ENCODE measurements at places on chromosomes 2 and 18.

DNA sequence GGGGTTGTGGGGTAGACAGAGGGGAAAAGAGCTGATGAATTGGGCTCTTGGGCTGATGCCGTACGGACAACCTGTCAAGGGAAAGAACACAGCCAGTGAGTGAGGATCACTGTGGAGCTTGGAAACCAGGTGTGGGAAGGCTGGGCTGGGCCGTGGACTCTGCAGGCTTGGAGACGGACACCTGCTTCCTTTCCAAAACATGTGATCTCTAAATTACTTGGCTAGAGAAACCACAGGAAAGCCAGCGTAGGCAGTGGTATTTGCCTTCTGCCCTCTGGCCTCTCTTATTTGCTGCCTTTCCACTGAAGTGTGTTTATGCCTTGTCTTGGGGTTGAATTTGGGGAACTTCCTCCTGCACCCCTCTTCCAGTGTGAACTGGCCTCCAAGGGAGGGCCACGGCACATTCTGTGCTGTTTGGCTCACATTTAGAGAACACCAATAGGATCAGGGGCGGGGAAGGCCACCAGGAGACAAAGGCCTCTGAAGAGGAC lies 267.7 kb downstream of the PRKCE start:
- peak; percentile 53 for DNase-seq

DNA sequence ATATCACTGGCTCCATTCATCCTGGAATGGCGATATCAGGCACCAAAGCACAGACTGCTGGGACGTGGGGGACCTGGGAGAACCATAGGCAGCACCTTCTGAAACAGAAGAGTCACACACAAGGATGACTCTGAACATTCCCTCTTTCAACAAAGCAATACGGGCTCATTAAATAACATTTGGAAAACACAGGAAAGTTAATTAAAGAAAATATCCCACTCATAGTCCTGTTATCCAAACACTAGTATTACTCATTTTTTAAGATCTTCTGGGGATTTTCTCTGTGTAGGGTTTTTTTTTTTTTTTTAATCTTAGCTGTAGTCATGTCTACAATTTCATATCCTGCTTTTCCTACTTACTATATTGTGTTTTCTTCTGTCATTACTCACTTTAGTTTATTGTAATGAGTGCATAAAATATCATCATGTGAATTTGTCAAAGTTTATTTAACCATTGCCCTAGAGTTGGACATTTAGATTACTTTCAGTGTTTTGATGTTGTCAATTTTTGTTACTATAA lies 70.0 kb upstream of the SP3 start:
- DNase-seq = no peak

- no peak for DNase-seq
Measured at GRCh38 chr2:60852282-60852860, 29.0 kb upstream of the REL start.

- no peak for DNase-seq
Measured at GRCh38 chr2:42089340-42089925, 41.6 kb downstream of the PKDCC start.

- peak; percentile 73 for DNase-seq
Measured at GRCh38 chr18:23071285-23071684, 64.0 kb upstream of the CABLES1 start.

- DNase-seq = no peak
Measured at GRCh38 chr2:223048519-223048918, 3.5 kb upstream of the KCNE4 start.

- DNase-seq = no peak
Measured at GRCh38 chr2:17148407-17149145, 369.7 kb downstream of the RAD51AP2 start.

DNA sequence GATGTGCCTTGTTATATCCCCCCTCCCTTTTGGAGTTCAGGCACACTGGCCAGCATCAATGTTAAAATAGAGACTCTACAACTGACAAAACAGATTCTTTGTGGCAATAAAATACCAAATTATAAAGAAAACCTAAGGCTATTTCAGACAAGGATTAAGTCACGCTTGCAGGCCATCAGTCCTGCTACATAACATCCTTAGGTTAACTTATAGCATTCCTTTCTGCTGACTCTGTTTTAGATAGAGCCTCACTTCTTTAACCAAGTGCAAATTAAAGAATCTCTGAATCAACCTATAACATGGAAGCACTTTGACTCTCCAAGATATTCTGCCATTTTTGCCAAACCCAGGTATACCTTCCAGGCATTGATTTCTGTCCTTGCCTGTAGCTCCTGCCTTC lies 784.6 kb downstream of the RNF144A start:
- no peak for DNase-seq

DNA sequence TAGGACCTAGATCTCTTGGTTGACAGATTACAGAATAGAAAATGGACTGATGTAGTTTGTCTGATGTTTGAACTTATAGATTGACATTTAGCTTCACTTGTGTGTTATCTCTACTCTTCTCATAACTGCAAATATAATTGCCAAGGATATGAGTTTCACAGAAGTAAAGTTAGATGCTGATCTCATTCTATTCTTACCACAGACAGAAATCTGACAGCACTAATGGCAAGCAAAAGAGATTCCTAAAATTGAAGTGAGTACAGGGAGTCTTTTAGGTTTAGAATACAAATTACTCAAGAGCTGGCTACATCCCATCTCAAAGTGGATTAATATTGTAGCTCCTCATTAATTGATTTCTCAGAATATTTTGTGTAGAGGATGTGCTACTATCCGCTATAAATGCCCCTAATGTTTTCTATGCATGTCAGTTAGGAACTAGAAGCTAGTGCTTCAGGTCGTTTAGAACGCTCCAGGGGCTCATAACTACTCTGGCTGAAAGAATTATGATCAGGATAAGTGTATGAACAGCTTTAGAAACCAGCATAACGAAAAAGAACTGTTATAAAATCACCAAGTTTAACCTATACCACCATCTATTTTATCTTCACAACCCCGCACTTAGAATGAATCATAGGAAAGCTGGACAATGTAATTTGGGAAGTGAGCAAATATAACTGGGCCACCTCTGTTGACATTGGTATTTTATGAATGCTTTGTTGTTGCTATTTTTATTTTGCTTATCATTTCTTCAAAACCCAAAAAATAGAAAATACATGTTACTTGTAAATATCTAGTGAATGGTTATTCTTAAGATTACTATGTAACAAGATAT lies 378.8 kb upstream of the REG3G start:
- no peak for DNase-seq

DNA sequence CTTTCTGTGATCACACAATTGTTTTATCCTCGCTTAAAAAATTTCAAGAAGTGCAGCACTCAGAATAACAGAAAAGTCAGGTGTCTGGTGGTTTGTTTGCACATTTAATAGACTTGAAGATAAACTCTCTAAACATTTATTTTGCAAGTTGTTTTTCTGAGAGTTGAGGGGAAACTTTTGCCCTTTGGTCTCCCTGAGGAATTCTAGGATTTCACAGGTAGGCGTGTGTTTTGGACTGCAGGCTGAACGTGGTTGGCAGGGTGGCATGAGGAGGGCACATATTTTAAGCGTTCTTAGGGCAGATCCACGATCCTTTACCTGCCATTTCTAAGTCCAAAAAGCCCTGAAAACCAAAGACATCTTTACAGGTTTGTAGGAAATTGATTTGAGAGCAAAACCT lies 188.6 kb downstream of the NEDD4L start:
- DNase-seq = no peak

GRCh38 chr2:240553956-240554480 lies 3.8 kb downstream of the ANKMY1 start:
- DNase-seq = no peak

DNA sequence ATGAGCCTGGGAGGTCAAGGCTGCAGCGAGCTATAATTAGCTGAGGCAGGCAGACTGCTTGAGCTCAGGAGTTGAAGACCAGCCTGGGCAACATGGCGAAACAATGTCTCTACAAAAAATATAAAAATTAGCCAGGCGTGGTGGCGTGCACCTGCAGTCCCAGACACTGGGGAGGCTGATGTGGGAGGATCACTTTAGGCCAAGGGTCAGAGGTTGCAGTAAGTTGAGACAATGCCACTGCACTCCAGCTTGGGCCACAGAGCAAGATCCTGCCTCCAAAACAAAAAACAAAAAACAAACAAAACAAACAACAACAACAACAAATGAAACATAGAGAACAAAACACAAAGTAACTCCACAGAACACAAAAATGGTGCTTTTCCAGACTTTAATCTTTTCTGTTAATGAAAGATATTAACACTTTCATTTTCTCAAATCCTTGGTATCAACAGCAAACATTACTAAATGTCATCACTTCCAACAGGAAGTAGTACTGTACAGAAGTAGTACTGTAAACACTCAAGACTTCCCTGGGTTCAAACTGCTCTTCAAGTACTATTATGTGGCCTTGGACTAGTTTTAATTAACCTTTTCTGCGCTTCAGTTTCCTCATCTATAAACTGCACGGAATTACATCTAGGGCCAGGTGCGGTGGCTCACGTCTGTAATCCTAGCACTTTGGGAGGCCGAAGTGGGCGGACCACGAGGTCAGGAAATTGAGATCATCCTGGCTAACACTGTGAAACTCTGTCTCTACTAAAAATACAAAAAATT lies 27.9 kb downstream of the PUM2 start:
- DNase-seq = no peak

DNA sequence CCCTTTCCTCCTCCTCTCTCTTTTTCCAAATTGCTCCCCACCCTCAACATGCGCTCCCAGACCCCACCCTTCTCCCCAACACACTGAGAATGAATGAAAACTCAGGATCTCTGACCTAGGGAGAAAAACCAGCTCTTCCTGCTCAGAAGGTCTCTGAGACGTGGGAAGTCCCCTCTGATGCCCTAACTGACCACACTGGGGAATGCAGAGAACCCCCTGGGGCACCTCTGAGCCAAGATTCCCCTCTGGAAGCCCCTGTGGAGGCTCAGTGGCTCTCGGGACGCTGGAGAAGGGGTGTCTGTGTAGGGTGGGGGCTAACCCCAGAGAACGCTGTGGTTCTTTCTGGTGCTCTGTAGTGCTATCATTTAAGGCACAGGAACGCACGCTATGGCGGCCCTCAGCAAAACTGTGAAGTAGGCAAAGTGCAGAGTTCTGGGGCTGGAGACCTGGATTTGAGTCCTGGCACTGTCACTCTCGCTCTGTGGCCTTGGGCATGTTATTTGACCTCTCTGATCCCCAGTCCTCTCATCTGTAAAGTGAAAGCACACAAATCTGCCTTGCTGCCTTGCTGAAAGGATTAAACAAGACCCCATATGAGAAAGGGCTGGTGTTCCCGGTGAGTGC lies 17.1 kb downstream of the ATOH8 start:
- no peak for DNase-seq

DNA sequence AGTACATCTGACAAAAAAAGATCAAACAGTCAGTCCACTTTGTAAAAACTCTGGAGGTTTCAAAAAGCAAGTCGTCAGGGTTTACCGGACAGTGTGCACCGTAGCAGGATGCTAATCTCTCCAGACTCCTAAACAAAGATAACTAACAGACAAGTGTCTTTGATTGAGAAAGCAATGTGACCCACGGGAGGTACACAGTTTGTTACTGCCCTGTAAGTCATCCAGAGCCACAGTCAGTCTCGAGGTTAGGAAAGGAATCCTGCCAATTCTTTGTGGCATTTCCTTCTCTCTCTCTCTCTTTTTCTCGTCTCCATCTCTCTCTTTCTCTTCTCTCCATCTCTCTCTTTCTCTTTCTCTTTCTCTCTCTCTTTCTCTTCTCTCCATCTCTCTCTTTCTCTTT lies 42.8 kb downstream of the LRRTM4 start:
- DNase-seq = no peak

DNA sequence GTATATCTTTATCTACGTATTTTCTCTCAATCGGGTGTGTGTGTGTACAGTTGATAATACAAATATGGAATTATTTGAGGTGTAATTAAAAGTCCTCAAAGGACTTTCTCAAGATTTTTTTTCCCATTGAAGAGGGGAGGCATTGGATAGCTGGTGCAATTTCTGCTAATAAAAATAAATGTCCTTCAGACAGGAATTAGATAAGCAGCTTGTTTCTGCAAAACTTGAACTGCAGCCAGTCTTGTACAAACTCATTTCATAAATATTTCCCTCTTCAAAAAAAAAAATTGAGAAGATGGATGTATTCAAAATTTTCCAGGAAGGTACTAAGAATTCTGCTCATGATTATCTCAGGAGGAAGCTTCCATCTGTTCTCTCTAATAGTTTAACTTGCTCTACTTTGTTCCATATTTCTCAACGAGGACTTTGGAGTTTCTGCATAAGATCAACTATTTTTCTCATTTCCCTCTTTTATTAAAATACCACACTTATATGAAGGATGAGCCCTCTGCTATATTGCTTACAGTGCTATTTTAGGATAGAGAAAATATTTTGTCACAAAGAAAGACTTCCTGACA lies 33.0 kb upstream of the GLS start:
- no peak for DNase-seq

DNA sequence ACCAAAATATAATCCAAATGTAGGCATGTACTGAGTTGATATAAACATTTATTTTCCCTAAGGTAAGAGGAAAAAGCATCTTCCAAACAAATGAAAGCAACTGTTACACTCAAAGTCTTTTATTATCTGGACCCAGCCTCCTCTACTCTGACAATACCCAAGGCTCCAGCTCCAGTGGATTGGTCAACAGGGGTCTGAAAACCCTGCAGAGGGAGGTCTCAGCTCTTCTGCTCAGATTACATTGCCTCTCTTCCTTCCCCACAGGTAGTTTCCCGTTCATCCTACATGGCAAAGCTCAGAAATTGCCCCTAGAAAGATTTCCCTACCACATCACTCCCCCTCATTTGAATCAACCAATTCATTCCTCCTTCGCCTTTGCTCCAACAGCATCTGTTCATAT lies 457.0 kb downstream of the METTL4 start:
- no peak for DNase-seq

DNA sequence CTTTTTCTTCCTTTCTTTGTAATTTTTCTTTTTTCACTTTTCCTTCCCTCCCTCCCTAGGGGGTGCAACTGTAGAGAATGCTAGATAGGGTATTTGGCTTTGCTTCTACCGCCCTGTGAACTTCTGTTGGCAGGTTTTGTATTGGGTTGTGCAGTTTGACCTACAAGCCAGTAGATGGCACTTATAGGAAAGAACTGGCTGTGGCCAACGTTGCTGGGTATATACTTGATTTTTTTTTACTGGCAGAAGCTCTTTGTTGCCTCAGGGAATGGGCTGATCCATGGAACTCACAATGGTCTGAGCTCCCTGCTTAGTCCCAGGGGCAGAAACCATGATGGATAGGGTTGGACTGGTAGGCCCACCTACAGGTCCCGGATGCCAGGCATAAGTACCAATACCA lies 1019.5 kb upstream of the LRRTM1 start:
- no peak for DNase-seq

GRCh38 chr2:164495491-164496223 lies 125.6 kb downstream of the GRB14 start:
- DNase-seq = no peak

- peak; percentile 64 for DNase-seq
Measured at GRCh38 chr2:105369777-105370690, 28.8 kb downstream of the FHL2 start.

GRCh38 chr2:200625958-200626363 lies 40.1 kb downstream of the AOX1 start:
- no peak for DNase-seq

- no peak for DNase-seq
Measured at GRCh38 chr2:108911807-108912628, 77.0 kb downstream of the EDAR start.

GRCh38 chr2:74278176-74278575 lies 65.0 kb downstream of the SLC4A5 start:
- DNase-seq = no peak

- DNase-seq = no peak
Measured at GRCh38 chr2:161596148-161596547, 28.1 kb upstream of the SLC4A10 start.

- DNase-seq = no peak
Measured at GRCh38 chr2:61420991-61421544, 49.8 kb downstream of the USP34 start.

All from GM19239 (cell line).